ENCODE measurements at places on chromosomes 7 and 10.
A peak's percentile ranks its signal among the peaks of the same experiment; 100 is the strongest.

GRCh38 chr7:85262891-85263290, 76.0 kb upstream of the SEMA3D start:
- no peak for DNase-seq

DNA sequence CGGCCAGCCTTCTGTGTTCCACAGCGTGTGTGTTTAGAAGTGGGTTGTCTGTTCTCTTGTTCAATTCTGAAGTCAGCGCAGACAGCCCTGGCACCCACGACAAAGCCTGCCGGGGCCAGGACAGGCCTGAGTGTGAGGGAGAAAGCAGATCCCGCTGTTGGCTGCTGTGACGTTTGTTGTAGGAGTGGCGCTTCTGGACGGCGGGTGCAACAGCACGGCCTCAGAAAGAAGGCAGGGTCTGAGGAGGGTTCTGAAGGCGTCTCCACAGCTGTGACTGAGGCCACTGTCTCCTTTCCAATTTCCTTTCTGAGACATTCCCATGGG, 76.2 kb downstream of the VIPR2 start:
- no peak for DNase-seq

DNA sequence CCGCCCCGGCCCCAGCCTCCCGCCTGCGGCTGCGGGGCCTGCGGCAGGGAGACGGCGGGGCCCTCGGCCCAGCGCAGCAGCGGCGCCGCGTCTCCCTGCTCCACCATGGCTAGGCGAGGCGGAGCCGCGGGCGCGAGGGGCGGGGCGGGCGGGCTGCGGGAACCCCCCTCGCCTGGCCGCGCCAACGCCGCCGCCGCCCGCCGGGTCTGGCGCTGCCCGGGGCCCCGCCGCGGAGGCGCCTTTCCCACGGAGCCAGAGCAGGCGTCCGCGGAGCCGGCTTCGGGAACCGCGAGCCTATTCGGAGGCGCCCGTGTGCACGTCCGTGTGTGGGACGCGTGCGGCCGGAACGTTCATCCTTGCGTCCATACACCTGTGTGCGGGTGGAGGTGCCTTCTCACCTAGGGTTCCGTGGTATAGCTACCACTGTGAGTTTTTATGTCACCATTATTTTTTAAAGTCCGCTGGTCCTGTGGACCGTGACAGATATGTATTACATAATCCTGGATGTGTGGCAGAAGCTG, at the start of gene DENND11:
Gene DENND11 (minus strand): TSS at position 120 of the 521 bp plus-strand sequence. CDS start 13 bp downstream, at position 107.
- DNase-seq: peak; percentile 69

- no peak for DNase-seq
Measured at GRCh38 chr7:46613116-46613515, 692.0 kb upstream of the IGFBP3 start.

GRCh38 chr7:45506059-45506458, 68.1 kb upstream of the ADCY1 start:
- no peak for DNase-seq

GRCh38 chr7:92832534-92833023, 3.8 kb downstream of the CDK6 start:
- DNase-seq: peak; percentile 7

DNA sequence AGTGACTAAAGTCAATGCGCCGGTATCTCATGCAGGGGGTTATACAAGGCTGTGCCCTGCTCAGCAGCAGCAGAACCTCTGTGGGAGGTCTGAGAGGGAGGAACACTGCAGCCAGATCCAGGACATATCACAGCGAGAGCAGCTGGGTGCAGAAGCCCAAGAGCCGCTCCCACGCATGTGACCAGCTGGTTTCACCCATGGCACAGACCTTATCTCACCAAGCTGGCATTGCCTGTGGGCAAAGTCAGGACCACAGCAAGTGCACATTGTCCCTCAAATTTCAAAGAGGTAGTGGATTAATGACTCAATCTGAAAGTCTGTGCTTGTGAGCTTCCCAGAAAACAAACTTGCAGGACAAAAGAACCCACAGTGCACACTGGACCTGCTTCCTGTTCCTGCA, 31.6 kb upstream of the AKR1C1 start:
- DNase-seq: no peak

GRCh38 chr10:110901954-110902819, 16.8 kb downstream of the BBIP1 start:
- DNase-seq: peak; percentile 6

DNA sequence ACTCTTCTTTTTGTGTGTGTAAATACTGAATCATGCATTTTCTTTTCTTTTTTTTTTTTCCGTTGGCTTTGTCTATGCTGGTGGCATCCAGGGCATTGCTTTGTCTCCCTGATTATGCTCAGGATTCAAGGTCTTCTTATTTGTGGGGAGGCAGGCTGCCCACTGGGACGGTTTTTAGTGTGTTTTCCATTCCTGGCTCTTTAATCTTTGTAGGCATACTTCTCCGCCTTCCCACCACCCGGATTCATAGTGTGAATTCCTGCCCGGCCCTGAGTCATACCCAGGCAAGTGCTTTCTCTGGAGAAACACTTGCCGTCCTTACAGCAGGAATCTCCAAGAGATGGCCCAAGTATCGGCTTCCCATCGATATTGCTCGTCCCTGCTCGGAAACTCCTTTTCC, 5.2 kb downstream of the ZNF655 start:
- no peak for DNase-seq

GRCh38 chr10:125034675-125035074, 92.8 kb downstream of the ZRANB1 start:
- no peak for DNase-seq

DNA sequence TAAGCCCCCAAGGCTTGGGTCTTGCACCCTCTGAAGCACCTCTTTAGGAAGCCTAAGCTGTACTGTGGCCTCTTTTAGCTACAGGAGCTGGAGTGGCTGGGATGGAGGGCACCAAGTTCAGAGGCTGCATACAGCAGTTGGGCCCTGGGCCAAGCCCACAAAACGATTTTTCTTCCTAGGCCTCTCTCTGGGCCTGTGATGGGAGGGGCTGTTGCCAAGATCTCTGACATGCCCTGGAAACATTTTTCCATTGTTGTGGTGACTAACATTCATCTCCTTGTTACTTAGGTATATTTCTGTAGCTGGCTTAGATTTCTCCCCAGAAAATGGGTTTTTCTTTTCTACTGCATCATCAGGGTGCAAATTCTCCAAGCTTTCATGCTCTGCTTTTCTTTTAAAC, 375.7 kb upstream of the NPSR1 start:
- DNase-seq: peak; percentile 8

DNA sequence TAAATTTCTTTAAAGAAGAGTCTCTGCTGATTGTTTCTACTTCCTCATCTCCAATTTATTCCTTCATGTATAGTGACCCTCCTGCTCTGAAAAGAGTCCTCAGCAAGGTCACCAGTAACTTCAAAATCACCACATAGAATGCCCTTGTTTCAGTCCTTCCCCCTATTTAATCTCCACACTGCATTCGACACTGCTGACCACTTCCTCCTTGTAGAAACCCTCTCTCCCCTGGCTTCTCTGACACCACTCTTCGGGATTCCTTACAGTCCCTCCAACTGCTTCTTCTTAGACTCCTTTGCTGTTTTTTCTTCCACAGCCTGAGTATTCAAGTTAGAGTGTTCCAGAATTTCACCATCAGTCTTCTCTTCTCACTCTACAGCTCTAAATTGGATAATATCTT, 89.5 kb downstream of the VPS41 start:
- no peak for DNase-seq

- peak; percentile 86 for DNase-seq
Measured at GRCh38 chr7:92751902-92752901, 84.2 kb downstream of the CDK6 start.

DNA sequence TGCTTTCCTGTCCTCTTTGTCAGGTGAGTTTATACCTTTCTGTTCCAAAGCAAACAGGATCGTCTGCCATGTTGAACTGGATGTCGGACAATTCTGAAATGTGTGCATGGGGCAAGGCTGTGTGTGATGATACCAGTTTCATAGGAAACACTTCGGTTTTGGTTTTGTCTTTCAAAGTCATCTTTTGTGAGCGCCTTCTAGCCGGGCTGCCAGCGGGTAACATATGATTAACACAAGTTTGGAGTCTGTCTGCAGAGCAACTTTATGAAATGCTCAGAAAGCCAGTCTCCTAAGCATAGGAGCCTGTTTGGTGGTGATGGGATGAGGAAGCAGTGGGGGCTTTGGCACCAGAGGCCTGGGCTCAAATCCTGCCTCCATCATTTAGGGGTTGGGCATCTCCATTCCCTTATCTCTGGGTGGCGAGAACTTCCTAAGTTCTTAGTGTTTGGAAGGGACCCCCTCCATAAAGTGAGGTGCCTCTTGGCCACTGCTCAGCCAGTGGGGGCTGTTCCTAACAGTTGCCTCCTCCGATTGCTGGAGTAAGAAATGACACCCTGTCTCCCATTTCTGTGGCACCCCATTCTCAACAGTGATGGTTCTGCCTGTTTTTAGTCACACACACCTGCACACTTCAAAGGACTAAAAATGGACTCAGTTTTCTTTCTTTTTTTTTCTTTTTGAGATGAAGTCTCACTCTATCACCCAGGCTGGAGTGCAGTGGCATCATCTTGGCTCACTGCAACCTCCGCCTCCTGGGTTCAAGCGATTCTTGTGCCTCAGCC, 36.8 kb downstream of the CUX1 start:
- DNase-seq: no peak

- DNase-seq: no peak
Measured at GRCh38 chr10:7084280-7085005, 326.4 kb downstream of the SFMBT2 start.

- DNase-seq: peak; percentile 45
Measured at GRCh38 chr7:74356589-74357315, 67.5 kb downstream of the CLIP2 start.

- DNase-seq: no peak
Measured at GRCh38 chr7:124799448-124799847, 33.9 kb upstream of the GPR37 start.

GRCh38 chr10:94430701-94431100, 28.4 kb downstream of the TBC1D12 start:
- DNase-seq: no peak

GRCh38 chr10:57798830-57799229, 468.9 kb downstream of the IPMK start:
- DNase-seq: no peak
